ENCODE measurements at places on chromosomes 2 and 18. TPM values are rescaled to one million over a fixed set of nuclear protein-coding genes. Genes with fewer than 3 reads are reported as not detected.

COX5B gene
- total RNA-seq = 305 TPM

PPP1R1C gene
- 0.90 TPM for total RNA-seq

C2orf78 gene
- not detected for total RNA-seq

OSR1 gene
- total RNA-seq = 5.8 TPM

POU3F3 gene
- 0.06 TPM for total RNA-seq

ACMSD gene
- total RNA-seq = not detected

CNTNAP5 gene
- total RNA-seq = not detected

GMCL1 gene
- 6.1 TPM for total RNA-seq

ALPG gene
- 0.22 TPM for total RNA-seq

MC2R gene
- total RNA-seq = not detected

GBX2 gene
- total RNA-seq = 2.2 TPM

MPPE1 gene
- 17.8 TPM for total RNA-seq

PROKR1 gene
- not detected for total RNA-seq

EVA1A gene
- 7.8 TPM for total RNA-seq

GCG gene
- total RNA-seq = not detected

SEMA4C gene
- 25.7 TPM for total RNA-seq

ILKAP gene
- 43.4 TPM for total RNA-seq

ARHGAP28 gene
- 0.08 TPM for total RNA-seq

CD8A gene
- 0.26 TPM for total RNA-seq

DNER gene
- total RNA-seq = 10.0 TPM

TPO gene
- total RNA-seq = not detected

LRRC30 gene
- total RNA-seq = not detected

RND3 gene
- total RNA-seq = 51.2 TPM

PAX8 gene
- 1.5 TPM for total RNA-seq

GDF7 gene
- 0.09 TPM for total RNA-seq

GATA6 gene
- 1.6 TPM for total RNA-seq

CXCR4 gene
- 0.85 TPM for total RNA-seq

TRAPPC8 gene
- total RNA-seq = 10.2 TPM

DSC2 gene
- total RNA-seq = 0.86 TPM

SERPINB11 gene
- total RNA-seq = not detected

DSEL gene
- 0.37 TPM for total RNA-seq

CAPN14 gene
- total RNA-seq = not detected
